ENCODE measurements at places on chromosomes 6 and 20.

- no peak for DNase-seq
Observed at GRCh38 chr6:130829333-130829910, 2.2 kb downstream of the SMLR1 start.

DNA sequence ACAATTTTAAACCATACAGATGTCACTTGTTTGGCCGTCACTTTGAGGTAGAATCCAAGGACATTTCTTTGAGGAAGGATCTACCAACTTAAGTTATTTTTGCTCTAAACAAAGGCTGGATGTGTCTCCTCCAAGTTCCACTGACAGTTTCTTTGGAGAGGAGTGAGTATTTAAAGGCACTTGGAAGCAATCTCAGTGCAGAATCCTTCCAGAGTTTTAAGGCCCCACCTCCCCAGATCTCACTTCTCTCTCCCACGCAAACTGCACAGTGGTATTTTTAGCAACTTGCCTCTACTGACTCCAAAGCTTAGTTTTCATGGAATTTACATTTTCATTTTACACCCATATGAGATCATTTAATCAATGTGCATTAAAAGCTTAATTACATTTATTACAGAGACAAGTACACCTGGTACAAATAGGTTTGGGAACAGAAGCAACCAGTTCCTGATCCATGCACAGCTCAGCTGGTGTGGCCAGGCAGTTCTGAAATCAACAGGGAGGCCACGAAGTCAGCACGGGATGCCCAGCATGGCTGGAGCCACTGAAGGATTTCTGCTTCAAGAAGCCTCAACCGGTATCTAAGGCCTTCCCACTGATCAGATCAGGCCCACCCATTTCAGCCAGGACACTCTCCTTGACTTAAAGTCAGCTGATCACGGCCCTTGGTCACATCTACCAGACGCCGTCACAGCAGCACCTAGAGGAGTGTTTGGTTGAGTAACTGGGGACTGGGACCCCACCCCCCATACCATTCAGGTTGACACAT is 109.8 kb downstream of the SYCP2 start:
- DNase-seq, result no peak

DNA sequence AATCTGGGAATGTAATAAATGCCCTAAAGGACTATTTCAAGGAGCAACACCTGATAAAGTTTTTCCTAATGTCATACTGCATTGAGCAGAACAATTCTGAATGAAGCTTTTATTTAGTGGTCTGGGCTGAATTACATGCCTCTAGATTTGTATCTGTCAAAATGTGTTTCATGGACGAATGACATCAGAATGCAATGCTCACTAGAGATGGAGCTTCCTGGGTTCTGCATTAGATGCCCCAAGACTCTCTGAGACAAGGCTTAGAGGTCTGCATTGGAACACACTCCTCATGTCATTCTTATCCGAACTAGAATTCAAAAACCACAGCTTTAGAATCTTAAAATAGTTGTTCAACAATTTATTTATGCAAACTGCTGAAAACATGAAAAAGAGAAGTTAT is 62.0 kb downstream of the SYNE1 start:
- DNase-seq, result no peak

GRCh38 chr6:139355172-139355571 is 19.3 kb downstream of the CITED2 start:
- no peak for DNase-seq

- DNase-seq, result no peak
Observed at GRCh38 chr6:136539967-136540652, 10.1 kb downstream of the MAP7 start.

GRCh38 chr20:62045118-62045517 is 20.6 kb downstream of the TAF4 start:
- DNase-seq, result no peak
